ENCODE measurements at places on chromosomes 6 and 20. TPM values are rescaled to one million over a fixed set of nuclear protein-coding genes. Genes with fewer than 3 reads are reported as not detected.

BLTP3A gene
- total RNA-seq = 10.3 TPM

RNF144B gene
- 2.8 TPM for total RNA-seq

HLA-G gene
- 0.15 TPM for total RNA-seq

ISM1 gene
- total RNA-seq = 1.1 TPM

KCNK5 gene
- total RNA-seq = 3.7 TPM

GRIK2 gene
- total RNA-seq = not detected

GCM1 gene
- total RNA-seq = not detected

C6orf141 gene
- 0.46 TPM for total RNA-seq

TNNC2 gene
- total RNA-seq = not detected

SRF gene
- total RNA-seq = 36.4 TPM

MRPS10 gene
- 26.8 TPM for total RNA-seq

BTBD3 gene
- 3.9 TPM for total RNA-seq

HLA-DRA gene
- 58.1 TPM for total RNA-seq

CYP24A1 gene
- total RNA-seq = not detected

SNAP25 gene
- not detected for total RNA-seq

KCNK17 gene
- total RNA-seq = not detected

LGSN gene
- not detected for total RNA-seq

TBX18 gene
- total RNA-seq = not detected

WFDC13 gene
- not detected for total RNA-seq

DCBLD1 gene
- 7.7 TPM for total RNA-seq

C6orf132 gene
- total RNA-seq = not detected

LIN28B gene
- not detected for total RNA-seq

TEAD3 gene
- 0.08 TPM for total RNA-seq

PANK2 gene
- 56.1 TPM for total RNA-seq

KHDC1 gene
- total RNA-seq = 2.8 TPM

IRAK1BP1 gene
- total RNA-seq = 2.2 TPM

RANBP9 gene
- total RNA-seq = 46.8 TPM

TENT5A gene
- total RNA-seq = 0.67 TPM

SCUBE3 gene
- total RNA-seq = not detected

TGM3 gene
- total RNA-seq = not detected

INSM1 gene
- not detected for total RNA-seq

BPIFB3 gene
- not detected for total RNA-seq

ULBP1 gene
- total RNA-seq = 0.96 TPM

DEFB124 gene
- not detected for total RNA-seq

HLA-DQB1 gene
- 45.0 TPM for total RNA-seq

SEL1L2 gene
- total RNA-seq = not detected

SSTR4 gene
- total RNA-seq = not detected

PPP1R10 gene
- 115 TPM for total RNA-seq

CPNE5 gene
- total RNA-seq = 1.6 TPM

TNF gene
- total RNA-seq = 51.3 TPM

CTAGE9 gene
- not detected for total RNA-seq

C20orf204 gene
- 3.6 TPM for total RNA-seq

CENPQ gene
- 12.6 TPM for total RNA-seq

SLC16A10 gene
- 3.4 TPM for total RNA-seq

SUMO4 gene
- 8.5 TPM for total RNA-seq

EYA4 gene
- total RNA-seq = not detected

MARCKS gene
- total RNA-seq = 0.17 TPM

MCCD1 gene
- not detected for total RNA-seq

NKAIN4 gene
- total RNA-seq = not detected

CLPSL1 gene
- not detected for total RNA-seq

SIGLEC1 gene
- not detected for total RNA-seq

ZBTB46 gene
- total RNA-seq = 0.05 TPM

Measured in activated naive CD4-positive, alpha-beta T cell treated with anti-CD3 and anti-CD28 coated beads, Interleukin-2, amount 10 ng/mL, durations not matched to agents 5 hours and 36 hours (primary cell).